ENCODE measurements at places on chromosomes 1 and 21.

DNA sequence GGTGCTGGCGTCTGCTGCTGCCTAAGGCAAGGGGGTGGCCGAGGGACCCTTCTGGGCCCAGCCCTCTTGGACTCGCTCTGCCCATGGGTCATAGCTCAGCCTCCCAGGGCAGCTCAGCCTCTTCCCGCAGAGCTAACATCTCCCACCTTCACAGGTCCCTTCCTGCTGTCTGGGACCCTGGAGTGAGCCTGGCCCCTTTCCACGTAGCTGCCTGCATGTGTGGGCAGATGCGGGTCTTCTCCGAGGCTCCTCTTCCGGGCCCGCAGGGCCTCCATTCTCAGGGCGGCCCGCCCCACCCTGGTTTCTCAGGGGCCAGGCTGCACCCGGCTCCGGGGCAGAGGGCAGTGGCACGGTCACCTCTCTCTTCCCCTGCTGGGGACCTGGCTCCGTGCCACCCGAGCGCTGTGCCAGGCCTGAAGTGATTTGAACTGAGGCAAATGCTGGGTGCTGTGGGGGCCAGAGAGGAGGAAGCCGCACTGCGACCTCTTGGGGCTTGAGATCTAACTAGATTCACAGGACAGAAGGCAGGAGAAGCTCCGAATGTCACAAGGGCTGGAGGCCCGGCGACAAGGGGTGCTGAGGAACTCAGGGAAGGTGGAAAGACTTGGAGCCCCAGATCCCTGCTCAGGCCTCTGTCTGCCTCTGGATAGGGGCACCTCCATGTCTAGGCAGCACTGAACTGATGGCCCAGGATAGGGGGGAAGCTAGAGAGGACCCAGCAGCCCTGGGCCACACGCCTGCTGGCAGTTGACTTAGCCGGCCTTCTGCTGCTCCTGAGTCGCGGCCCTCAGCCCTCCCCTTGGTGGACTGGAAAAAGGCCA, 40.7 kb downstream of the COQ8A start:
- DNase-seq: no peak

DNA sequence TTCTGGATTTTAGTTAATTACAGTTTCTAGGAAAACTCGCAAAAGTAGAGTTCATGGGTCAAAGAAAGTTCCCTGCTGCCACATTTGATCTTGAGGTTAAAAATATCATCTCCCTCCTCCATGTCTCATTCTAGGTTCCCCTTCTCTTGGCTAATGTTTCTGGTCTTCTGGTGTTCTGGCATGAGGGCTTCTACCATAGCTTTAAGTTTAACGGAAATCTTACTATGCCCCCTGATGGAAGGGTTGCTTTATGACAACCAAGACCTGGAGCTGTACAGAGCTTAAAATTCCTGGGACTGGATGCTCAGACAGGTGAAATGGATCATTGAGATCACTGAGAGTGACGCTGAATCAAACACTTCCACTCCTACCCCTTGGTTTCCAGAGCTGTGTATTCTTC, 1881.7 kb downstream of the MRPL39 start:
- no peak for DNase-seq

- no peak for DNase-seq
Measured at GRCh38 chr21:17730782-17731181, 88.4 kb downstream of the C21orf91 start.

DNA sequence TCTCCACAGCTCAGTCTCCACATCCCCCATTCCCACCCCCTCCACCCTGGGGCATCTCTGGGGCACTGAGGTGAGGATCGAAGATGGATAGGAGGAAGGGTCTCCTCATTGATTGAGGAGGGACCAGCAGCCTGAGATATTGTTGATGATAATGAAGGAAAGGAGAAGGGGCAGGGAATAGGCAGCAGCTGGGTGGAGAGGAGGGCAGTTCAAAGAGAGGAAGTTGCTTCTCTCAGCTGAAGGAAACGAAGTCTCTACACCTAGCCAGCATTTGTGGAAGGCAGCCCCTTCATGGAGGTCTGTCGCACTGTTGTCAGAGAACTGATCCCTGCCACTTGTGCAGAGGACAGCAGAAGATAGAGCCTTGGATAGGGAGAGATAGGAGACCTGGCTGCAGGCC, 5.7 kb downstream of the KNCN start:
- DNase-seq: no peak

GRCh38 chr1:39107341-39108290, 81.5 kb downstream of the NDUFS5 start:
- DNase-seq: no peak

GRCh38 chr1:153488731-153489130, 28.3 kb upstream of the S100A7 start:
- DNase-seq: no peak

- DNase-seq: no peak
Measured at GRCh38 chr1:187680823-187681222, 852.1 kb downstream of the PLA2G4A start.

GRCh38 chr21:22020221-22020620, 1022.0 kb downstream of the NCAM2 start:
- no peak for DNase-seq

DNA sequence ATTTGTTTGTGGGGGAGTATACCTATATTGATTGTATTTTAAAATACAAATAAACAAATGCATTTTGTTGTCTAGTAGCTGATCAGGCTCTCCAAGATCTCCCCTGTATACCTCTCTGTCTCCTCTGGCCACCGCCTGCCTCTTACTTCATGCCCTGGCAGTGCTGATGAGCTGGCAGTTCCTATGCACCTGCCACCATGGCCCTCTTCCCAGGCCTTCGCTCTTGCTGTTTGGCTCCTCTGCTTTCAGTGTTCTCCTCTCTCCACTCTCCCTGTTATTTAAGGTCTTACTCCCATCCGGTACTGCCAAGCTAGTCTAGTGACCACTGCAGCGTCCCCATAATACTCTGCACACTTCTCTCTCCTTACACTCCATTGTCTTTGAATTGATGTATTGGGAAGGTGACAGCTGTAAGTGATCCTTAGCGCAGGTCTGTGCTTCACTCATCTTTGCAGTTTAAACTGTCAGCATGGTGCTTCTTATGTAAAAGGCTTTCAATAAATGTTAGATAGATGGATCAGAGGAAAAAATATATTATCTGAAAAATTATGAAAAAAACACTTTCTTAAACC, 88.1 kb upstream of the ATP1A1 start:
- DNase-seq: no peak

DNA sequence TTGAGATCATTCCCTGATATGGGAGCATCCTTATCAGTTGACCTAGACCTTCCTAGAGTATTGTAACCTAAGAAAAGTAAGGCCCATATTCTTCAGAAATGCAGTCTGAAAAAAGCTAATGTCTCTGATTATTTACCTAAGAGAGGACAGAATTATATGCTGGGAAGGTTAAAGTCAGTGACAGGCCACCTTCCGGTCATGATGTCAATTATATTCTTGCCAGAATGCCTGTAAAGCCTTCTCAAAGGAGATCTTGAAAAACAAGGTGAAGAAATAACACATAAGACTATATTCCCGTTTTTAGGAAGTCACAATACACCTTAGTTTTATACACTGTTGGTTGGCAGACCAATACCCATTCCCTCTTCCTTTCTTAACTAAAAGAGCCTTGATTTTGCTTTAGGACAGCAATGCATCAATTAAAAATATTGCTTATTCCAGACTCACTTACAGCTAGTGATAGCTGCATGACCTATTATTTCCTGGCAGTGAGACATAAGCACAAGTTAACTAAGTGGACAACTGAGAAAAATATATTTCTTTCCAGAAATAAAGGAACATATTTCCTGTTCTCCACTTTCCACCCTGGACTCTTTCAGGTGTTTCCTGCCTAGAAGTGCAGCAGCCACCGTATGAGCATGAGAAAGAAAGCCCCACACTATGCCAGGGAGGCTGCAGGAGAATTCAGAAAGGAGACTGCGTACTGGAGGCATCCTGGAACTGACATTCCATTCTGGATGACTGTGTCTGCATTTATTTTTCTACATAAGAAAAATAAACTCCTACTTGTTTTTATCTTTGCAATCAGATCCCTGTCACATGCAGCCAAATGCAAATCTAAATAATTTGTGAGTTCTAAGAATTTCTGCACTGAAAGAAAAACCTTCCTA, 332.9 kb upstream of the PTBP2 start:
- DNase-seq: no peak

GRCh38 chr21:26070822-26071425, 99.6 kb downstream of the APP start:
- peak; percentile 32 for DNase-seq

DNA sequence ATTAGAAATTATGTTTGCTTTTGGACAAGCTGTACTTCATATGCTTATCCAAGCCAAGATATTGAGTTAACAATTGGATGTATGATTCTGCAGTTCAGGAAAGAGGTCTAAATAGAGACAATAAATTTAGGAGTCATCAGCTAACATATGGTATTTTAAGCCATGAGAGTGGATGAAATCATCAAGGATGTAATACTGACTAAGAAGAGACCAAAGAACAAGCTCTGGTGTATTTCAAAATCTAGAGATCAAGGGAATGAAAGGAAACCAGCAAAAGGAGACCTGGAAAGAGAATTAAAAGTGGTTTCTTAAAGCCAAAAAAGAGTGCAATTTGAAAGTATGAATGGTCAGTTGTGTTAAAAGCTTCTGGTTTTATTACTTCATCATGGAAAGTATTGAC, 183.6 kb upstream of the BEND5 start:
- no peak for DNase-seq

DNA sequence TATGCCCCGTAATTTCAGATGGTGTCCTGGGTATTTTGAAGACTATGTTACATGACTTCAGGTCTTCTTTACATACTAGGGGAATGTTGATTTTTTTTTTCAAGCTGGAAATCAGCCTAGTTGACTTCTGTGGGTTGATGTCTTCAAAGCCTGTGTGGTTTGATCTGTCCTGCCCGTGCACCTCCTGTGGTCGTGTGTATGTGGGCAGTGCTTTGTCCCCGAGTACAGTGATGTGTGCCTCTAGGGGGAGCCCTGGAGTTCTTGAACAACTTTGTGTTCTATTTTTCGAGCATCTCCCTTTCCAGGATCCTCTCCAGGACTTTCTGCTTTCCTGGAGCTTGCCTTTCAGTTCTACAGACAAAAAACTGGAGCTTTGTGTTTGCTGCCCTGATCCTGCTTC, 28.9 kb downstream of the OBSCN start:
- peak; percentile 68 for DNase-seq

GRCh38 chr1:156257711-156258110, 9.9 kb upstream of the PAQR6 start:
- no peak for DNase-seq

DNA sequence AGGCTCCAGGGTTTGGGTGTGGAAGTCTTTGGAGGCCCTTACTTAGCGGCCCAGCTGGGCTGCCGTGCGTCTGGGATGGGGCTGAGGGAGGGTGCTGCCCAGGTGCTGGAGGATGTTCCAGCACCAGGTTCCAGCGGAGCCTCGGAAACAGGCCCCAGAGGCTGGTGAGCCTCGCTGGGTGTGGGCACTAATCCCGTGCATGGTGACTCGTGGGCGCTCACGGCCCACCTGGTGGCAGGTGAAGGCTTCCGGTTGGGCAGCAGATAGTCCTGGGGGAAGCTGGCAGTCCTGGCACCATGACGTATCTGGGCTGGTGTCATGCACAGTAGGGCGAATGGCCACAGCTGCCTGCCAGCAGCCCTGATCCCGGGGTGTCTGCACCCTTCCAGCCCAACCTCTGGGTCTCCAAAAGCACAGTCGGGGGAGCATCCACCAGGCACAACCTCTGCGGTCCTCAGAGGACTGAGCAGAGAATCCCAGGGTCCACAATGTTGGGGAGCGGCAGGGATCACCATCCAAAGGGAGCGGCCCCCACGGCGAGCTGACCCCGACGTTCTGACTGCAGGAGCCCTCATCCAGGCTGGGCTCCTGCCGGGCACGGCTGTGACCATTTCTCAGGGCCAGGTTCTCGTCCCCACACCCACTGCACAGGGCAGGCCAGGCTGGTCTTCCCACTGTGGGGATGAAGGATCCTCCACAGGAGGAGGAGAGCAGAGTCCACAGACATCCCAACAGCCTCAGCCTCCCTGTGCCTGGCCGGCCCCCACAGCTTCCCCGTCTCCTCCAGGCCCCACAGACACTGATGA, 25.3 kb downstream of the FTCD start:
- no peak for DNase-seq

DNA sequence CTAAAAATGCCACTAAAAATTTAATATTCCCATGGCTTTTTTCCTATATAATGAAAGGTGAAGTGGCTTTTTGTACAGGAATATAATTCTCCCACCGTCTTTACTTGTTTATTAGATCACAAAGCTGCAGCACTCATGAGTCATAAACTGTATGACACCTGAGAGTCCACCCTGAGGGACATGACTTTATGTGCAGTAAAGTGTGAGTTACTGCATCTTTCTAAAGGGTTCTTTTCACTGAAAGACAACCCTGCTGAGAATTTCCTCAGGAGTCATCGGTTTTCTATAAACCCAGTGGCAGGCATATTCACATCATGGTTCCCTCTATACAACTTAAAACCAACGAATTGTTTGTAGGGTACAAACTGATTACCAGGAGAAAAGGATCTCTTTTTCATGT, 77.4 kb downstream of the APP start:
- no peak for DNase-seq

GRCh38 chr1:37018510-37018909, 15.8 kb downstream of the GRIK3 start:
- no peak for DNase-seq

GRCh38 chr1:2103266-2103900, 53.2 kb downstream of the PRKCZ start:
- no peak for DNase-seq

DNA sequence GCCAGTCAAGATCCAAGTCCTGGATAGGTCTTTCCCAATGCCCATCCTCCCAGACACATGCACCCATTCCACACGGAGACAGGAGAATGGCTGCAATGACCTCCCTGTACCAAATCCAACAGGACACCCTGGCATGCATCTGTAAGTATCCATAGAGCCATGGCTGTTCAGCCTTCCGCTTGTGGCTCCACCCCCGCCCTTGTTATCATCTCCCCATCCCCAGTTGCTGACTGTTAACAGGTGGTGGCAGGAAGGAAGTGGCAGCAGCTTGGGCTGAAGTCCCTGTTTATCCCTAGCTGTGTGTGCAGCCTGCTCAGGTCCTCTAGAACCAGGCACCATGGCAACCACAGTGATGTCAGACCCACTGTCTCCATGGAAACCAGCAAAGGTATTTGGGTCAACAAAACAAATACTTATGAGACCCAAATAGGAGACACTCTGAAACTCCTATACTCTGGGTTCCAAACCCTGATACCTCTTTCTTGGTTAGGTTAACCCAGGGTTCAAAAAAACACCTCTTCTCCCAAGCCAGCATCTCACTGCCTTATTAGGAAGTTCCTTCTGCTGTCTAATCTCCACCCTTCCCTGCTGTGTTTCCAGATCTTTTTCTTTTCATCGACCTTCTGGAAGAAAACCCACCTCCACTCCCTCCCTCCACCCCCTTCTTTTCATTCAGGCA, 721 bp downstream of the PBXIP1 start:
- DNase-seq: peak; percentile 88

Measured in small intestine (tissue), 16 donors.